EL (cell line): ENCODE measurements at places on chromosomes 7 and 10.

DNA sequence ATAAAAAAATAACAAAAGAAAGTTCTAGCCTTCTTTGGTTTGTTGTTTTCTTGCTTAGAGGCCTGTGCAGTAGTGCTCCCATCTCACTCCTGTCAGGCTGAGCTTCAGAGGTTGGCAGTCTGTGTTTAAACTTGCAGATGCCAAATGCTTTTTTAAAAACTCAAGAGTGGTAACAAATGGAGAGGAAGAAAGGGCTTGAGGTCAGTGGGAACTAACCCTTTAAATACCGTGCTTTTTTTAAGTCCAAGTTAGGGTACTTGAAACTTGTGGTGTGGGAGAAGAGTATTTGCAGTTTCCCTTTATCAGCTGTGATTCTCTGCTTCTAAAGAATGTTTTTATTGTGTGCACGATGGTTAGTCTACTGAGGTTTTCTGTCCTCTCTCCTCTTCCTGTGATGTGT lies 29.4 kb downstream of the ZRANB1 start:
- no peak for DNase-seq

GRCh38 chr10:131748831-131749766 lies 151.7 kb upstream of the PPP2R2D start:
- DNase-seq: no peak

DNA sequence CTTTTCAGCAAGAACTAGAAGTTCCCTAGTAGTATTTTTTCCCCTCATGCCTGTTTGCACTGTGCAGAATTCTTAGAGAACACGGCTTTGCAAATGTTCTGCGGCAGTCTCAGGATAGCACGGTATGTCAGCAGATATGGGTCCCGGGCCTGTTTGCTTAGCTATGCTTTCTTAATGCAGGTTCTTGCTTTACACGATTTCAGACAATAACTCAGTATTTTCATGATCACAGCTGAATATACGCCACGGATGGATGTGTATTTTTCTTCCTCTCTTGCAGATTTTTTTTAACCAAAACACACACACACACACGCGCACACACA lies 137.3 kb downstream of the HECW1 start:
- DNase-seq: peak; percentile 16

DNA sequence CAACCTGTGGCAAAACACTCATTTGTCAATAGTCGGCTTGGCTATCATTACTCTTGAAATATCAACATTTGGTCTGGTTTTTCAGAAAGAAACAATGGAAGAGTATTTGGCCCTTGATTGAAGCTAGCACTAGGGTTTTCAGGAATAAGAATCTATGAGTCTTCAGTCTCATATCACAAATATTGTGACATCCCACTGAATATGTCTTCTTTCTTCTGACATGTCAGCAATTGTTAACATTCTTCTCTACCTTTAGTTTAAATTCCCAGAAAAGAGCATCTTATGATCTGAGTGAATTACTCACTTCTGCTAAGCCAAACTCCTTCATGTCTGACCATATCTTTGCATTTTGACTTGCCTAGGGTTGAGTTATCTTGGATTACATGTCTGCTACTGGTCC lies 435.2 kb upstream of the SEMA3D start:
- no peak for DNase-seq

DNA sequence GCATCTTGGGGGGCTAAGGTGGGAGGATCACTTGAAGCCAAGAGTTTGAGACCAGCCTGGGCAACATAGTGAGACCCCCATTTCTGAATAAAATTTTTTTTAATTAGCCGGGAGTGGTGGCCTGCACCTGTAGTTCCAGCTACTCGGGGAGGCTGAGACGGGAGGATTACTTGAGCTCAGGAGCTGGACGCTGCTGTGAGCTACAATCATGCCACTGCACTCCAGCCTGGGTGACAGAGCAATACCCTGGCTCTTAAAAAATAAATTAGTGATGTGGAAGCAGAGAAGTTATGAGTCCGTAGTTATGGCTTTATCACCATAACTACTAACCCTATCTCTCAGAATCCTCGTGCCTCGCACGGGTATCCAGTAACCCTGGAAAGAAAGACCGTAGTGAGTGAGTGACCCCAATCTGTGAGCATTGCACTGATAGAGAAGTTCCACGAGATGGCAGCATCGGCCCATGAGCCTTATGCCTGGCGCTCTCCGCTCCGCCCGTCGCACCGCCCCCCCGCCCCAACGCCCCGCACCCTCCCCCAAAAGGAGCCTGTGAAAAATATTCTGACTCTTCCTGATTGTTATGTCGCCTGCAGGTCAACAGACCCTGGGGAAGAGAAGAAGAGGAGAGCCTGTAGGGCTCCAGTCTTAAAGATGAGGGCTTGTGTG lies 4.9 kb upstream of the SLC29A3 start:
- DNase-seq: peak; percentile 50
